Fibroblast of pulmonary artery (primary cell): ENCODE measurements at places on chromosomes 1 and 21.

GRCh38 chr1:7326366-7326765 lies 444.7 kb upstream of the VAMP3 start:
- DNase-seq, result no peak

GRCh38 chr1:118563981-118564951 lies 379.2 kb upstream of the SPAG17 start:
- DNase-seq, result no peak

- DNase-seq, result no peak
These were observed 370.6 kb downstream of the SIPA1L2 start for GRCh38 chr1:232259333-232259732.

GRCh38 chr1:10734962-10735544 lies 61.4 kb downstream of the CASZ1 start:
- DNase-seq, result no peak

- DNase-seq, result no peak
These were observed 758 bp upstream of the ATAD3B start for GRCh38 chr1:1470626-1471388.

DNA sequence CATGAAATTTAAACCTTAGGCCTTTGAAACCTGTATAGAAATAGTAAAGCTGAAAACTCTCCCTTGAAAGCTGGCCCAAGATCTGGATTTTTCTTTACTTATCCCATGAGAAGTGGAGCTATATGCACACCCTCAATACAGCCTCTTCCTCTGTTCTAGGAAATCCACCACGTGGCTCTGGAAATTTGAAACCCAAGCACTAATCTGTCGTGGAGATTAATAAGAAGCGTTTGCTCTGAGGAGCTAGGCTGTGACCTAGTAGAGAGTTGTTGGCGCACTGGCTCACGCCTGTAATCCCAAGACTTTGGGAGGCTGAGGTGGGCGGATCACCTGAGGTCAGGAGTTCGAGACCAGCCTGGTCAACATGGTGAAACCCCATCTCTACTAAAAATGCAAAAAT lies 291.3 kb upstream of the PLXNA2 start:
- no peak for DNase-seq

GRCh38 chr1:23470282-23471070 lies 13.5 kb downstream of the ASAP3 start:
- peak; percentile 94 for DNase-seq

- no peak for DNase-seq
These were observed 35.7 kb upstream of the MYSM1 start for GRCh38 chr1:58735586-58735985.

GRCh38 chr1:64880449-64880848 lies 85.9 kb downstream of the JAK1 start:
- no peak for DNase-seq

- DNase-seq, result peak; percentile 4
These were observed 1093.1 kb downstream of the MRPL39 start for GRCh38 chr21:24514081-24514733.

GRCh38 chr1:229075217-229075616 lies 195.7 kb upstream of the RAB4A start:
- DNase-seq, result no peak

- peak; percentile 91 for DNase-seq
These were observed 25.6 kb upstream of the JUN start for GRCh38 chr1:58809325-58810010.

- DNase-seq, result peak; percentile 84
These were observed 33.6 kb downstream of the ACOT11 start for GRCh38 chr1:54581621-54582035.

DNA sequence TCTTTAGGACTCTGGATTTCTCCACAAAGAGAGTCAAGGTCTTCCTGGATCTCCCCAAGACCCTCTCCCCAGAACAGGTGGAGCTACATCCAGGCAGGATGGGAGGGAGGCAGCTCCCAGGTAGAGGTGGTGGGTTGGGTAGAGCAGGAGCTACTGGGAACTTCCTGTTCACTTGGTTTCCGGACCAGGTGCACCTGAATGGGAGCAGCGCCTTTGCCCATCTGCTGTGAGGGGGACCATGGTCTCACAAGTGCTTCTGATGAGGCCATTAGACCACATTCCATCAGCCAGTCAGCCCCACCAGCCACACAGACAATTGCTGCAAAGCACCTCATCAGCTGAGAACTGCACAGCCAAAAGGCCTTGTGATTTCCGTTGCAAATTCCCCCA lies 188.8 kb downstream of the MATN1 start:
- no peak for DNase-seq

DNA sequence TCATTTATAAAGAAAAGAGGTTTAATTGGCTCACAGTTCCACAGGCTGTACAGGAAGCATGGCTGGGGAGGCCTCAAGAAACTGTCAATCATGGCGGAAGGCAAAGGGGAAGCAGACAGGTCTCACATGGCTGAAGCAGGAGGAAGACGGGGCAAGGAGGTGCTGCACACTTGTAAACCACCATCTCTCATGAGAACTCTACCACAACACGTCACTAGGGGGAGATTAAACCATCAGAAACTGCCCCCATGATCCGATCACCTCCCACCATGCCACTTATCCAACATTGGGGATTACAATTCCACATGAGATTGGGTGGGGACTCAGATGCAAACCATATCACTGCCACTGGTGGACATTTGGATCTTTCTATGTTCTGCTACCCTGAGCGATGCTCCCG lies 351.4 kb downstream of the NPHP4 start:
- DNase-seq, result no peak

DNA sequence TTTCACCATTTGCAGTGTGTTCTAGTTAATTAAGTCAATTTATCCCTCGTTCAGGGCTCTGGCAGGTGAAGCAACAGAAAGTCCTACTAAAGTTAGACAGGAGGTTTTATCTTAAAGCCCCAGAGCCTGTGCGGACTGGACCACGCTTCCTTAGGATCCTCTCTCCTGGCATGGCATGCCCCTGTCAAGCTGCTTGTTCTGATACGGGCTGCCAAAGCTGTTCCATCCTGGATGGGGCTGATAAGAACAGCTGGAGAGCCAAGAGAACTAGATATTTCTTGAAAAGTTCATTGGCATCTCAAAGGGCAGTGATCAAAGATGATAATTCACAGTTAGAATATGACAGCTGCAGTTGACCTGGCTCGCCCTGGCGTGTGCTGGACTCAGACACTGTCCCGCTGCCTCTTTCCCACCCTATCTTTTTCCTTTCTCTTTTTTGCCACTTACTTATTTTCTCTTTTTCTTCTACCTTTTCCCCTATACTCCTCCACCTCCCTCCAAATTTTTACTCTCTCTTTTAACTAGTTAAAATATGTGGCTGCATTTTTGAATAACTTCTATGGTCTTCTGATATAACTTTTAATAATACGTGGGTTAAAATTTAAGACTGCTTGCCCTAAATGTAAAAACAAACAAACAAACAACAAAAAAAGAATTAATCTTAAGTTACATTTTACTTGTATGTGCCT lies 96.7 kb downstream of the ABCA4 start:
- no peak for DNase-seq

- DNase-seq, result no peak
These were observed 2.4 kb downstream of the DNAJC6 start for GRCh38 chr1:65311760-65312159.
